Foreskin keratinocyte (primary cell): ENCODE measurements at places on chromosomes 5 and 9. TPM values are rescaled to one million over a fixed set of nuclear protein-coding genes. Genes with fewer than 3 reads are reported as not detected.

DNA sequence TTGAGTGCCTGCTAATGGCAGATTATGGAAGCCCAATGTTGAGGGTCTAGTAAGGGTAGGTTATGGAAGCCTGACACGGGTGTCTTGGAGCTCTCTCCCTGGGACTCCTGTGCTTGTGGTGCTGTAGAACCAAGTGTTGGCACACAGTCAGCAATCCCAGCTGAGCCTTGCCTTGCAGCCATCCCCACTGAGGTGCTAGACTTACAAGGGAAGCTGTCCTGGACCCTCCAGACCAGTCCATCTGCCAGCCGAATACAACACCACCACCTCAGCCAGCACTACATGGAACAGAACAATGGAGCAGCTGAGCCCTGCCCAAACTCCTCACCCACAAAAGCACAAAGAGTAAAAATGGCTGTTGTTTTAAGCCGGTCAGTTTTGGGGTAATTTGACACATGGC is 90.5 kb upstream of the DNAH5 start:
- DNase-seq = no peak

Gene ADAM19
- total RNA-seq = 9.1 and 31.0 TPM in 2 replicates

- DNase-seq = no peak
These were observed 337 bp upstream of the DMAC1 start for GRCh38 chr9:7799944-7800285.

Gene C9orf50
- not detected in 2 replicates for total RNA-seq

GRCh38 chr5:141969783-141970771 is 1.2 kb downstream of the RNF14 start:
- DNase-seq = no peak

DNA sequence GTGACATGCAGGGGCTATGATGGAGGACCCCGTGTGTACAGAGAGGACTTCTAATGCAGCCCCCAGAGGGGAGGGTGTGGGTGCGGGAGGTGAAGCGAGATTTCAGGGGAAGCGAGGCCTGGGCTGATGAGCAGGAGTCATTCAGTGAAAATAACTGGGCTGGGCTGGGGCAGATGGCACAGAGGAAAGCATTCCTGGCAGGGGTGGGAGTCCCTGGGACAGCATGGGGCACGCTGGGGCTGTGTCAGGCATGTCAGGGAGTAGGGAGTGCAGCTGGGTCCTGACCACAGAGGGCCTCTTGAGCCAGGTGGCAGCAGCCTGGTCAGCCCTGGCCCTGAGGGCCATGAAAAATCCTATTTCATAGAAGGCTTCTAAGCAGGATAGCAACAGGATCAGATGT is 36.6 kb downstream of the COL15A1 start:
- no peak for DNase-seq
